ENCODE measurements at places on chromosomes 4 and X. TPM values are rescaled to one million over a fixed set of nuclear protein-coding genes. Genes with fewer than 3 reads are reported as not detected.

DNA sequence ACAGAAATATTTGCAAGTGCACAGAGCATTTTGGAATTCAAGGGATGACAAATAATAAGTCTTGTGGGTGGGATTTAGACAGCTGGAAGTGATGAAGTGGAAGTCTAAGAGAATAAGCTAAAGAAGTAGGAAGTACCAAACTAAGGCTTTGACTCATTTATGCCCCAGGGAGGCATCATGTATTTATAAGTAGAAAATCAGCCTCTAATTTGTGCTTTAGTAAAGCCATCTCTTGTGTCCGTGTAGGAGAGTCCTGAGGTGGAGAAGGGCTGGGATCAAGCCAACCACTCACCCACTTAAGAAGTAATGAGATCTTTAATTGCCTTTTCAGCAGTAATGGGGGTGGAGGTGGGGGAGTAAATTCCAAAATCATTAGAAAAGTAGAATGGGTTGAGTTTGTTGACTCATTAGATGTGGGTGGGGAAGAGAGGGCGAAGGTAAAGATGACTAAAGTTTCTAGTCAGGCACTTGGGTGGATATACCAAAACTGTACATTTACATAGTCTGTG lies 356.7 kb downstream of the STIM2 start:
- DNase-seq: no peak

The BEND2 gene
- total RNA-seq: not detected

DNA sequence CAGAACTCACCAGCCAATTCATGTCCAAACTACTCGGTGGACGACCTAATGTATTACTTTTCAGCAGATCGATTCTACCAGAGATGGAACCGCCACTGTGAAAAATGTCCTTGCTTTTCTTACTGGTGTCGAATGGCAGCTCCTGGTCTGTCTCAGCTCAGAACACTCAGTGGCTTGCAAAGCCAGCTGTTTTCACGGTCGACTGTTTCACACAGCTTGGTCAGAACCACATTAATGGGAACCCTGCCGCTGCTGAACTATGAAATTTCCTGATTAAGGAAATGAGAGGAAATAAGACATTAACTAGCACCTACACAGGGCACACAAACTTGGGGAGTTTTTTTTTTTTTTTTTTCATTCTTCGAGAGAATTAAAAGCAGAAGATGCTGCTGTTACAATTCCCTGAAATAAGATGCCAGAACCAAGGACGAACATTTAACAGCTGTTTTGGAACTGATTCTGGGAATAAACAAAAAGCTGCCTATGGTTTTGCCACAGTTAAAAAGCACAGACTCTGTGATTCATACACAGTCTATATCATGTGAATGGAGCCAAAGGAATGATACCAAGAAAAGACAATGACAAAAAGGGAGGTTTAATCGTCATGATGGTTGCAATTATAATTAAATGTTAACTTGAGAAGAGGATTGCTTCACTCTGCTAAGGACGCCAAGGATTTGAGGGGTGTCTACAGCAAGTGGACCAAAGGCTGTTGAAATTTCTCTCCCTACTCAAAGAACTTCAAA lies 31.3 kb downstream of the SUPT20HL2 start:
- no peak for DNase-seq

GRCh38 chrX:113804819-113805218 lies 779.1 kb upstream of the HTR2C start:
- no peak for DNase-seq

DNA sequence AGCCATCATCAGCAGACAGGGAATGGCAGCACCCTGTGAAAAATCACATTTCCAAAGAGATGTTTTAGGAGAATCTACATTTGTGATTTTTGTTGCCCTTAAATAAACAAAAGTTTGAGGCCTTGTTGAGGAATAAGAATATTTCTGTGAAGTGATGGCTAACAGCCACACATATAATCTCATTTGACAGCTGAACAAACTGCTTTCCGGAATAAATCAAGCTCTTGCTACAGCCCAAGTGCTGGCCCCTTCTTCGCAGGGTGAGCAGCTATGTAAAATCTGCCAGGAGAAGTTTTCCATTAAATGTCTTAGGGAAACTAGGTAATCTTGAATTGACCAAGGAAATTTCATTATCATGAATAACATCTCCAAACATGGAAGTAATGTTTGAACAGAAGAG lies 106.4 kb upstream of the GPM6B start:
- DNase-seq: no peak

The INTU gene
- 33.6 TPM for total RNA-seq

The UGT2B17 gene
- not detected for total RNA-seq

- no peak for DNase-seq
Observed at GRCh38 chr4:10003666-10004065, 17.6 kb downstream of the SLC2A9 start.

The SOX3 gene
- not detected for total RNA-seq

DNA sequence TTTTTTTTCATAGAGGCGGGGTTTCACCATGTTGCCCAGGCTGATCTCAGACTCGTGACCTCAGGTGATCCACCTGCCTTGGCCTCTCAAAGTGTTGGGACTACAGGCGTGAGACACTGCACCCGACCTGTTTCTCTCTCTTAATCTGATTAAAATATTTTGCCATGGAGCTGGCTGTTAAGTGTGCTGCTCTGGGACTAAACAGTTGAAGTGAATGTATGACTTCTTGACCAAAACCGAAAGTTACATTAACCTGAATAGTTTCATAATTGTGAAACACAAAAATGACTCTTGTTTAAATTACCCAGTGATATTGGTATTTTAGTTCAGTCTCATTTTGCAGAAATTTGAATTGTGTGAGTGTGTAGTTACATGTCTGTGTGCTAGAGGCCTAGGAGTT lies 2548.6 kb downstream of the PCDH7 start:
- no peak for DNase-seq

The ZNF711 gene
- total RNA-seq: 52.6 TPM

- DNase-seq: no peak
Observed at GRCh38 chr4:31674313-31674947, 954.3 kb downstream of the PCDH7 start.

GRCh38 chr4:115720611-115721010 lies 607.2 kb upstream of the NDST4 start:
- no peak for DNase-seq

- DNase-seq: no peak
Observed at GRCh38 chr4:169567916-169568315, 44.5 kb downstream of the NEK1 start.

DNA sequence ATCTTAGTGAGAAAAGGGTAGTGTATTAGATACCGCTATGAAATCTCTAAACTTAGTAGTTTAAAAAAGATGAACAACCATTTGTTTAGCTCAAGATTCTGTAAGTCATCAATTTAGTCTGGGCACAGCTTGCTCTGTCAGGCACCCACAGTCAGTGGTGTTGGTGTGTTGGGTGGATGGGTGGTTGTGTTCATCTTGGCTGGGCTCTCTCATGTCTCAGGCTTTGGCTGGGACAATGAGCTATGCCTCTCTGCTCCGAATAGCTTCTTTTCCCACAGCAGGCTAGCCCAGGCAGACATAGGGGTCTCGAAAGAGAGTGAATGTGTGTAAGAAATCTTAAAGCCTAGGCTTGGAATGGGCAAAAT lies 127.0 kb upstream of the GATB start:
- no peak for DNase-seq

DNA sequence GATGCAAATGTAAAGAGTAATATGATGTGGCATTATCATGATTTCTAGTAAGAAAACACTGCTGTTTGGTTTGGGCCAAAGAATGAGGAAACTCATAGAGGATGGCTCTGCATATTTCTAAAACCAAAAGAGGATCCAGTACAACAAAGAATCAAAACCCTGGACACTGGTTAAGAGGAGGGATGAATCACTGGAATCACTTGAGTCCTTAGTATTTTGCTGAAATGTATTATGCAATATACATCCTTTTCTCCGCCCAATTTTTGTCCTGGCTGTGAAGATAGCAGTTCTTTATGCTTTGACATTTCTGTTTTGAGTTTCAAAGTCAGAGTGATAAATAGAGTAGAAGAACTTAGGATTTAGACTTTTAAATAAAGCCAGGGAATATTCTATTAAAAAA lies 345.9 kb downstream of the PACRGL start:
- no peak for DNase-seq

DNA sequence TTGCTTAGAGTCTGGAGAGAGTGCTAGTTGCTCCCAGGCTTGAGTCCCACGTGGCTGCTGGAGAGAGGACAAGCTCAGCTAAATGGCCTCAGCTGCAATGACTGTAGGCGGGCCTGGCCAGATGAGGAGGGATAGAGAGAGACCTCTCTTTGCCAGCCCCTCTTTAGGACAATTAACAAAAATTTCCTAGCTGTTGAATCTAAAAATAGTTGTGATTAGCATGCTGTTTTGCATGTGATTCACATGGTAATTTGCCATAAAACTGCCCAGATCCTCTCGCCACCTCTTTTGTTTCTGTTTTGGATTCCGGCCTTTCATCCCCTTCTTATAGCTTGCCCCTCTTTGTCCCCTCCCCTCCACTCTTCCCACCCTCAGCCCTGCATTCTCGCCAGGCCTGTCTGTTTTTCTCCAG lies 28.9 kb upstream of the PRPS1 start:
- no peak for DNase-seq

GRCh38 chr4:86857341-86858052 lies 8.3 kb upstream of the SLC10A6 start:
- DNase-seq: no peak

GRCh38 chr4:59091146-59092142 lies 1981.3 kb upstream of the IGFBP7 start:
- no peak for DNase-seq

DNA sequence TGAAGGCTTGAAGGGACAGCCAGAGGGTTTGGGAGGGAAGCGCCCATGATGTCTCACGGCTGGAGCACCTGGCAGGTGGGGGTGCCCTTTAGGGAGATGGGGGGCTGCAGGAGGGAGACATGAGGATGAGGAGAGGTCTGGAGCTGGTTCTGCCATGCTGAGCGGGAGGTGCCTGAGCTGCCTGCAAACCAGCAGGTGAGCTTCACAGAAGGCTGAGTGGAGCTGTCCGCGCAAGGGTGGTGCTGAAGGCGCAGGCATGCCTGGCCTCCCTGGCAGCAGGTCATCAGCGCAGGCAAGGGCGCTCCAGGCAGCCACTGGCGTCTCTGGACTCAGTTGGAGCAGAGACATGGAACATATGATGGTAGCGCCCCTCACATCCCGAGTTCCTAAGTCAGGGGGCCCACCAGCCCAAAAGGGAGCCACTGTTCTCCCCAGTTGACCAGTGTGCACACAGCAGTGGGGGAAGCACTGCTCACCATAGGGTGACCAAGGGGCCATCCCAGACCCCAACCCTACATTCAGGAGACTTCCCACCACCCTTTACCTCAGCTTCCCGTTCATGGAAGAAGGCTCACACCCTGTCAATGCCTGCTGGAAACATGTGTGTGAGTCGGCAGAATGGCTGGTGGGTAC lies 25.8 kb downstream of the ADRA2C start:
- no peak for DNase-seq

GRCh38 chr4:151905197-151905596 lies 144.4 kb upstream of the GATB start:
- no peak for DNase-seq

GRCh38 chr4:159719531-159719930 lies 616.7 kb downstream of the RAPGEF2 start:
- no peak for DNase-seq

GRCh38 chrX:39491548-39492297 lies 606.0 kb downstream of the BCOR start:
- DNase-seq: no peak

DNA sequence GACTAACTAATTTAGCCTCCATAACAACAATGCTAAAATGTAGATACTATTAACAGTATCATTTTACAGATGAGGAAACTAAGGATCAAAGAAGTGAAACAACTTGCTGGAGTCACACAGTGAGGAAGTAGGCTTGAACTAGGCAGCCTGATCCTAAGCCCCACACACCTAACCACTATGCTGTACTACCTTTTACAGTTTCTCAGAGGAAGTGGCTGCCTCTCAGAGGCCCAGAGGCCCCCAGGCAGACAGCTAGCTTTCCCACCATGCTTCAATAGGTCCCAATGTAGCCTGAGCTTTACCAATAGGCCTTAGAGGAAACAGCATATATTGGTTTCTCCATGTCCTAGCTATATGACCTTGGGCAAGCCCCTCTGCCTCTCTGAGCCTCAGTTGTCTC lies 69.4 kb upstream of the PJA1 start:
- no peak for DNase-seq
